Cortex of kidney (tissue), 1 donor: ENCODE measurements at places on chromosomes 4 and X.

- no peak for DNase-seq
Observed at GRCh38 chrX:130485870-130486269, 84.1 kb downstream of the RBMX2 start.

GRCh38 chr4:23113104-23113503, 420.4 kb downstream of the GBA3 start:
- no peak for DNase-seq

- no peak for DNase-seq
Observed at GRCh38 chrX:20364238-20364637, 97.5 kb upstream of the RPS6KA3 start.

DNA sequence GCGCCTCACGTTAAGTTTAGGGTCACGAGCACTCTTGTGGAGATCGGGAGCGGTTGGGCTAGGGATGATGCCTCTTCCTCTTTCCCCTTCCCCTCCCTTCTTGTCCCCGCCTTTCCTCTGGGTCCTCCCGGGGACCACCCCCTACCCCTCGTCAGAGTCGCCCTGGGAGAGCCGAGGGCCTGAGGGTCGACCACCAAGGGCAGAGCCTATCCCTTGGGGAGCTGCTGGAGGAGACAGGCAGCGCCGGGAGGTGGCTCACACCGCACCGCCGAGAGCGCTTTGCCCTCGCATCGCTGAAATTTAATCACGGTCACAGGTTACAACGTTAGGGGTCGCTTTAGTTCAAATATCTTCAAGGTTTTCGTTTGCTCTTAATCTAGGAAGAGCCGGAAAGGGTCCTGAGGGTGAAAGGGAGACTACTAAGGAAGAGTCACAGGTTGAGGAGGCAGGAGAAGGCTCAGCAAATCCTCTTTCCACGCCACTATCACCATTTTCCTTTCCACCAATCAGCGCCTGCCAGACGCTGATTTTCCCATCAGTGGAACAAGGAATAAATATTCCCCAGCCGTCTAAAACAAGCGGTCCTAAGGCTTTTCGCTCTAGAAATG, 528 bp upstream of the SNCA start:
- DNase-seq, result no peak

- DNase-seq, result no peak
Observed at GRCh38 chr4:93201471-93202096, 627.0 kb upstream of the ATOH1 start.

GRCh38 chr4:185916683-185917082, 104.7 kb upstream of the SORBS2 start:
- no peak for DNase-seq

DNA sequence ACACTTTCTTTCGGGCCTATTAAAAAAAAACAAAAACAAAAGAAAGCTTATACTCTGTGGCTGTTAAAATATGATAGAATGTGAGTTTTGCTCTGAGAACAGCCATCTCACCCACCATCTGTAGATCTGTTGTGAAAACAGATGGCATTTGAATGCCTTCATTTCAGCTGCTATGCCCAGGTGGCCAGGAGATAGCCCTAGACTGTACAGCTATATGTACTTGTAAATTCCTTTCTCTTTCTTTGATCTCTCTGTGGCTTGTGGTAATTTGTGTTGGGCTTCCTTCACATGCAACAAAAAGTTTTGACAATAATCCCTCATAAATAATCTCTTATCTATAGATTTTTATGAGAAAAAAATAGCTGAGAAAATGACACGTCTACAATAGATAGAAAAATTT, 38.1 kb downstream of the PNPLA4 start:
- no peak for DNase-seq

DNA sequence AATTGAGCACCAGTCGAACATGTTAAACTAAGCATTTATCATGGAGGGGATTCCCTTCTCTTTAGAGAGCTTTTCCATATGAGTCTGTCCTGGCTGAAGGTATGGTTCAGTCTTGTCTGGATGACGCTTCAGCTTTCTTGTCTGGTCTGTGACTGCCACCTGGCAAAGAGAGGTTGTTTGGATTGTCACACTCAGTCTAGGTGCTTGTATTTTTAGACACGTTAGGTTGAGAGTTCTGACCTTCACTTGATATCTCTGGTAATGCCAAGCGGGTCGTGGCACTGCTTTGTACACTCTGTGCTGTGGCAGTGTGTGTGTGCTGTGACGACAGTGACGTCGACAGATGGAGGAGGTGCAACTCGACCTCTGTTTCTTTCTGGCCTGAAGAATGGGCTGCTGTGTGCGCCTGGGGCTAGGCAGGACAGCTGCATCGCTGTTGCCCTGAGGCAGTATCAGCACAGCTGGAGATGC, 12.6 kb downstream of the NOCT start:
- no peak for DNase-seq

DNA sequence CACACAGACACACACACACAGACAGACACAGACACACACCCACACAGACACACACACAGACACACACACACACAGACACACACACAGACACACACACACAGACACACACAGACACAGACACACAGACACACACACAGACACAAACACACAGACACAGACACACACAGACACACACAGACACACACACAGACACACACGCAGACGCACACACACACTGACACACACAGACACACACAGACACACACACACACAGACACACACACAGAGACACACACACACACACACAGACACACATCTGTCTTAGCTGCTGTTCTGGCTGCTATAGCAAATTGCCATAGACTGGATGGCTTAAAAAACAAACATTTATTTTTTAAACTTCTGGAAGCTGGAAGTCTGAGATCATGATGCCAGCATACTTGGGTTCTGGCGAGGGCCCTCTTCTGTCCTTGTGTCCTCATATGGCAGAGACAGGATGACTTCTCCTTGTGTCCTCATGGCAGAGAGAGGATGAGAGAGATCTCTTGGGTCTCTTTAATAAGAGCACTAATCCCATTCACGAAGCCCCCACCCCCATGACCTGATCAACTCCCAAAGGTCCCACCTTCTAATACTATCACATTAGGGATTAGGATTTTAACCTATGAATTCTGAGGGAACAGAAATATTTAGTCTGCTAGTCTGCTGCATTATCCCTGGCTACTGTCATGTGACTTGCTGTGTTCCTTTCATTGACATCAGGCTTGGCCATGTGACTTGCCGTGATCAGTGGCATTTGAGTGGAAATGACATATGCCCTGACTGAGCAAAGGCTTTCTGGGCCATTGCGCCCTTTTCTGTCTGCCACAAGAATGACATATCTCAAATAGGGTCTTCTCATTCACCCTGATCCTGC, 32.7 kb upstream of the RASGEF1B start:
- DNase-seq, result no peak

DNA sequence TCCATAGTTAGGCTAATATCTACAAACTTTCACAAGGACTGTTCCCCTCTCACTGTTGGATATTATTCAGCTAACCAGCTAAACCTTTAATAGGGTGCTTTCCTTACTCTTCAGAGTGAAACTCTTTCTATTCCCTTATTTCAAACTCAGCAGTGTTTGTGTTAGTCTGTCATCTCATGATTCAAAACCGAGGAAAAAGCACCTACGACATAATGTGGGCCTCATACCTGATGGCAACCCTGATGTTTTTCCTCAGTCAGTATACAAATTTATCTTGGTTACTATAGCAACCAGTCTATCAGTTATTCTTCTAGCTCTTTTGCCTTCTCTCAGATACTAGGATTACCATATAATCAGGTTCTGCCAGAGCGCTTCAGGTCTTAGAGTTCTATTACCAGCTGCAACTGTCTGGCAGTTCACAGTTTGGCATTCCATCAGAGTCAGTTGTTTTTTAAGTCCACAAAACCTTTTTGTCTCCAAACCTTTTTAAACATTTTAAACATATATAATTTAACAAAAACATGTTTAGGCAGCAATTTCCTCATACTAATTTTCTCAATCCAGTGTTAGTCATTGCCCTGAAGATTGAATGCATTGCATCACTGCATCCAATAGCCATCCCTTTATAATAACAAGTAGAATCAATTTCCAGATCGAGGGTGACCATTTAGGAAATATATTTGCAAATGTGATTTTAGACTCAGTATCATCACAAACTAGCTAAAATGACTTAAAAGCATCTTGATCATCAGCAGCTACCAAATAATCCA, 7.4 kb downstream of the WDR44 start:
- no peak for DNase-seq

GRCh38 chrX:50579955-50580354, 109.3 kb upstream of the DGKK start:
- no peak for DNase-seq

DNA sequence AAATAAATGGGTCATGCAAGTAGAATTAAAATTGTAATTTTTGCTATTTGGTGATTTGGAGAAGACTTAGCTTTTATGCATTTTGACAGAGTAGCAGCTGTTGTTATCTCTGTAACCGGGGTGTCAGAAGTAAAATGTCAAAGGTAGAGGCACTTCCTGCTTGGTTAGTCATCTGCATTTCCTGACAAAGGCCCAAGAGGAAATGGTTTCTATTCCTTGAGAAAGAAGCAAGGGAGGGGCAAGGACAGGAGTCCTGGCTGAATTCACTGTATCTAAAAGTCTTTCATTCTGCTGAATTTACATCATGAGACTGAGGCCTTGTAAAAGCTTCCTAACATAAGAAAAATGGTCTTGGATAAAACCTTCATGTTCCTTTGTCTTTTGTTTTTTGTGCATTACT, 550.9 kb upstream of the BOD1L1 start:
- no peak for DNase-seq

DNA sequence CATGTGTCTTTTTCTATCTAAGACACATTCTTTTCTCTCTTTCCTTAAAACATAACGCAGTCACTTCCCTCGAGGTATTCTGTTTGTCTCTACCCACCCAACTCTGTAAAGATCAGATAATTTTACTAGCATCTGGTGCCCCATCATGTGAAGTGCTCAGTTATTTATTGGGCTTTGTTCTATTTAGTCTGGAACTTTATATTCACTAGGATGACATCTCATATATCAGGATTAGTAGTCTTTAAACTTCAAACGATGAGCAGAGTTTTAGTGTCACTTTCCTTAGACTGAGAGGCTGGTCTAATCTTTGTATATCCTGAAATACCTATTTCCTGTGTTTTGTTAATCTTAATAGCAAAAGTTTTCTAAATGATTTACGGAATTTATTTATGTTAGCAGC, 445.5 kb upstream of the NDST3 start:
- DNase-seq, result no peak

GRCh38 chr4:114658179-114658578, 59.6 kb downstream of the UGT8 start:
- DNase-seq, result no peak

GRCh38 chr4:31045724-31046318, 325.7 kb downstream of the PCDH7 start:
- DNase-seq, result no peak

GRCh38 chr4:108488865-108489264, 131.5 kb upstream of the RPL34 start:
- no peak for DNase-seq

DNA sequence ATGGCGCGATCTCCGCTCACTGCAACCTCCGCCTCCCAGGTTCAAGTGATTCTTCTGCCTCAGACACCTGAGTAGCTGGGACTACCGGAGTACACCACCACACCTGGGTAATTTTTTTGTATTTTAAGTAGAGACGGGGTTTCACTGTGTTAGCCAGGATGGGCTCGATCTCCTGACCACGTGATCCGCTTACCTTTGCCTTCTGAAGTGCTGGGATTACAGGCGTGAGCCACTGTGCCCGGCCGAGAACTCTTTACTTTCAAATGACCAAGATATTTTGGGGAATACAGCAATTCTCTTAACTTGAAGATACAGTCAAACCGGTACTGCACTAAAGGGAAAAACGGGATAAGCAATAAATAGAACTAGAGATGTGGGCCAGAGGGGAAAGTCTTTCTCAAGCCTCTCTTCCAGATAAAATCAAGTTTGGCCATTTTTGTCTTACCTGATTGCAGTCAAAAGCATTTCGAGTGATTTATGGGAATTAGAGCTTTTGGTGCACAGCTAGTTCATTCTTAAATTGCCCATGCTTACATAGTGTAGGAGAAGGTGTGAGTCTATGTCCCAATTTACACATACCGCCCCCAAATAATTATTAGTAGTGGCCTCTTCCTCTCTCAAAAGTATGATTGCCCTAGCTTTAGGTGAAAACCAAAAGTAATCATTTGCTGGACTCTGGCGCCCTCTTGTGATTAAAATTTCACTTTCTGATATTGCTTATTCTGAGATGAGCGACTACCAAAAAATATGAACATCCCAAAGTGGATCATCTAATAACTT, 53.2 kb upstream of the ABCG2 start:
- no peak for DNase-seq

- no peak for DNase-seq
Observed at GRCh38 chr4:79611026-79611425, 203.0 kb upstream of the GK2 start.

DNA sequence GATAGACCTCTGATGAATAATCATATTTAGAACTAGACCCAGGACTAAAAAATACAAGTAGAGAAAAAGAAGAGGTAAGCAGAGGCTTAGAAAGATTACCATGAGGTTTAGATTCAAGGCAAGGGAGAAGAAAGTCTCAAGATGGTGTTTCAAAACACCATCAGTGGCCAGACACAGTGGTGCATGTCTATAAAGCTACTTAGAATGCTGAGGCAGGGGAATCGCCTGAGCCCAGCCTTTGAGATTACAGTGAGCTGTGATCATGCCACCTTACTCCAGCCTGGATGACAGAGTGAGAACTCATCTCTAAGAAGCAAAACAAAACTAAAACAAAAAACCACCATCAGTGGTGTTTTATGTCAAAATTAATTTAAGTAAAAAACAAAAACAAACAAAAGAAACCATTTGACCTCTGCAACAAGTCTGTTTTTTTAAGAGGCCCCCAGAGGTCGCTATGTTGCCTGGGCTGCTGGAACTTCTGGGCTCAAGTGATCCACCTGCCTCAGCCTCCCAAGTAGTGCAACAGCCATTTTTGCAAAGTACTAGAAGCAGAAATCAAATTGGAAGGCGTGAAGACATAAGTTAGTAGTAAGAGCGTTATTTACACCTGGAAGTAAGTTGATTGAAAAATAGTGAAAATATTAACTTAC, 784.3 kb downstream of the ADGRL3 start:
- DNase-seq, result no peak

GRCh38 chr4:129246145-129246544, 150.2 kb downstream of the C4orf33 start:
- DNase-seq, result no peak

DNA sequence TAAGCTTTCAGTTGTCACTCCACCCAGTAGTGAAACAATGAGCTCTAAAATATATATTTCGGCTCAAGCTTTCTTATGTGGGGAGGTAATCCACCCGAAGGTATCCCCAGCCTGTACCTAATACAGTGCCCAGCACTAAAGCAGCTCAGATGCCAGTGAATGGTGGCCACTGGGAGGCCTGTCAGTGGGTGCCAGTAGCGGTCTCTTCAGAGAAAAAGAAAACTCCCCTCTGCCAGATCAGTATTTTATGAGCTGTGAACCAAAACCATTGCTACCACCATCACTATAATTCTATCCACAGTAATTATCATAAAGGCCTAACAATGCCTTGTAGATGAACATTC, 835 bp upstream of the NFKB1 start:
- DNase-seq, result no peak
